ENCODE measurements at places on chromosomes 4 and X.

GRCh38 chr4:109611045-109611646, 51.1 kb downstream of the MCUB start:
- no peak for DNase-seq
- no peaks in the 10 kb centered on the region for H3K4me1 ChIP-seq
- H3K4me3 ChIP-seq: no peak overlapping the region
- no peaks in the 10 kb centered on the region for H3K36me3 ChIP-seq

DNA sequence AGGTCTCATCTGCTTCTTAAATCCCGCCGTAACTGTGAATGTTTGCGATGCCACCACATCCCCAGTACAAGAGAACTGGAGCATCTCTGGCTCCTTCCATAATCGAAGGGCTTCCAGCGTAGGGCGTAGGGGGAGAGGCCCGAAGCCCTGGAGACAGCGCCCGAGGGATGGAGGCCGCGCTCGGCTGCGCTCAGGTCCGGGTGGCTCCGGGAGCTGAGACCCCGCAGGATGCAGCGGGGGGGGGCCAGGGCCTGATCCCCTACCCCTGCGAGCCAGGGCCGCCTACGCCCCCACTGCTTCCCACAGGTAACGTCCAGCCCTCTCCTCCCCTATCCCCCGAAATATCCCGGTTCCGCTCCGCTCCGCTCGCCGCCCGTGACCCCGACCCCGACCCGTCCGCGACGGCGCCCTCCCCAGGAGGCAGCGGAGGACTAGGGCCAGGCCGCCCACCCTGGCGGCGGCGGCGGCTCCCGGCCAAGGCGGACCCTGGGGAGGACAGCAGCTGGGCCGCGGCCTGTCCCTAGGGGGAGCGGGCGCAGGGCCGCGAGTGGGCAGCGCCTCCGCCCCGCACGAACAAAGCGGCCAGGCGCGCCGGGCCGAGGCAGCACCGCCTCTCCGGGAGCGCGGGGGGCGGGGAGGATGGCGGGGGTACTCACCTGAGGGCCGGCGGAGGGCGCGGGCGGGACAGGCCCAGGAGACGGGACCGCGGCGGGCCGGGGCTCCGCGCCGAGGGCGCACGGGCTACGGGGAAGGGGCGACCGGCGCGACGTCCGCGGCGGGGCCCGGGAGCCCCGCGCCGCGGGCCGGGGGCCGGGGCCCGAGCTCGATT, 723 bp downstream of the WDFY3 start:
- peaks cover 11% of the 10 kb centered on the region for H3K4me1 ChIP-seq
- peak overlapping the region; percentile 91 for H3K4me3 ChIP-seq
- no peaks in the 10 kb centered on the region for H3K27me3 ChIP-seq
- no peak for DNase-seq
- H3K36me3 ChIP-seq: no peaks in the 10 kb centered on the region

- H3K36me3 ChIP-seq: no peaks in the 10 kb centered on the region
- H3K4me1 ChIP-seq: no peaks in the 10 kb centered on the region
- H3K27ac ChIP-seq: no peak overlapping the region
- H3K4me3 ChIP-seq: no peak overlapping the region
- no peak for DNase-seq
Observed at GRCh38 chr4:157315968-157316367, 95.4 kb downstream of the GRIA2 start.

DNA sequence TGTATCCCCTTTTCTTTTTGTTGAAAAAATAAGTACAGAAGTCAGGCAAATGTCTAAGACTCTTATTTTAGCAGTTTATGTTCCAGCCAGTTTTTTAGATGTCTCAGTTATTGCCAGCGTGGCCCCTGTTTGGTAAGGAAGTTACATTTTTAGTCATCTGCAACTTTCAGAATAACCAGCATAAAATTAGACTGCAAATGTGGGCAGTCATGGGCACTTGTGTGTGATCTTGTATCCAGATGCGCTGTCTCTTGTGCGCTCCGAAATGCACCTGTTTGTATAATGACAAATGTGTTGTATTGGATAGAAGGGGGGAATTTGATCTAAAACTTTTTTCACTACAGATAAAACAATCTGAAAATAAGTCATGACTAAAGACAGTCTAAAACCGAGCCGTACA, 44.3 kb upstream of the CLCN4 start:
- DNase-seq: no peak
- peaks cover 3% of the 10 kb centered on the region for H3K4me1 ChIP-seq
- no peaks in the 10 kb centered on the region for H3K27me3 ChIP-seq
- no peak overlapping the region for H3K4me3 ChIP-seq
- H3K27ac ChIP-seq: peak overlapping the region; percentile 21

- H3K4me3 ChIP-seq: no peak overlapping the region
- no peaks in the 10 kb centered on the region for H3K27me3 ChIP-seq
- H3K36me3 ChIP-seq: no peaks in the 10 kb centered on the region
- no peak for DNase-seq
Observed at GRCh38 chrX:46750889-46751288, 8.0 kb downstream of the SLC9A7 start.

- no peak overlapping the region for H3K4me3 ChIP-seq
- no peaks in the 10 kb centered on the region for H3K36me3 ChIP-seq
- DNase-seq: no peak
- H3K27ac ChIP-seq: no peak overlapping the region
- no peaks in the 10 kb centered on the region for H3K4me1 ChIP-seq
- H3K27me3 ChIP-seq: no peaks in the 10 kb centered on the region
Observed at GRCh38 chr4:111492496-111492895, 652.8 kb upstream of the FAM241A start.

Measured in thoracic aorta (tissue), 2 donors.